ENCODE measurements at places on chromosomes 3 and 15.

DNA sequence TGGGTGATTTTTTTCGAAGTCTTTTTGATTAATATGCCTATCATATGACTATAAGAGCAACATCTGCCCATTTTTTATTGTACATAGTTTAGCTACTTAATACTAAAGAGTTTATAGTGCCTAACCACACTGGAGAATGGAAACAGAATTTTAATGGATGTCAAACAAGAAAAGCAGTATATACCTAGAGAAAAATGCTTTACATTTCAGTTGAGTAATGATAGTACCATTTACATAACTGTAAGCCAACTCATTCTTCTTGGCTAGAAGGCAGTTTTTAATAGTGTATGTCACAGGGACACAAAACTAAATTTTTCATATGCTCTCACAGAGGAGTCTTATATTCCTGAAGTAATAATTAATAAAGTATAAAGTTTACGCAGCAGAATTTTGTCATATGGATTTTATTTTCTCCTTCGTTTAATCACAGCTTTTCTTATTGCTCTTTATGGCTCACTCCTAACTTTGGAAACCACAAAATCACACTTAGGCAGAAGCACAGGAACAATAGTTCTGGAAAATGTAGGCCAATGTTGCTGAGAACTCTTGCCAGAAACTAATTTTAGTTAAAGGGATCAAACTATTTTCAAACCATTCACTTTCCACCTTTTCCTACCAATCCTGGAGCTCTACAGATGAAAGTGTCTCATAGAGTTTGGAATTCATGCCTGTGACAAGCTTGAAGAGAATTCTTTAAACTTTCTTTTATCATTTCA is 243.6 kb downstream of the ZIC1 start:
- no peak for DNase-seq

DNA sequence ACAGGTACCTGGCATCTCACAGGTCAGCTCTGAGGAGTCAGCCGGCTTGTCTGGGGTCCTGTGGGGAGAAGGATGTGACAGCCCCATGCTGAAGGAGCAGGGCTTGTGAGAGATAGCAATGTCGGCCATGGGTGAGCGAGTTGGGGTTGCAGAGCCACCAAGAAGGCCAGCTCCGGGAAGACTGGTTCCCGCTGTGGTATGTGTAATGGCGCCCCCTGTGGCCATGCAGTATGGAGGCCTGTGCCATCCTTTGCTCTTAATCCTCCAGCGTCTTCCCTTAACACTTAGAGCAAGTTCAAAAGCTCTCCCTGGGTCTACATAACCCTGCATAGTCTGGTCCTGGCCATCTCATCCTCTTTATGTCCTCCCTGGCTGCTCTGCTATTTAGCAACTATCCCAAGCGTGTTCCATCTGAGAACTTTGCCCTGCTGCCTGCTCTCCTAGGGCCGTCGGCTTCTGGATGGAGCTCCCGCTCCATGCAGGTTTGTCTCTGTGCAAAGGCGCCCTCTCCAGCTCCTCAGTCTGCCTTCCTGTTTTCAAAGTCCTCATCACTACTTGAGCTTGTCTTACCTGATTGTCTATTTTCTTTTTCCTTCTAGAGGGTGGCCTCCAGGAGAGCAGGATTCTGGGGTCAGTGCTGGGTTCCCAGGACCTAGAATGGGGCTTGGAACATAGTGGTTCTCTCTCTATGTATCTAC is 40.8 kb upstream of the IQCF6 start:
- no peak for DNase-seq

DNA sequence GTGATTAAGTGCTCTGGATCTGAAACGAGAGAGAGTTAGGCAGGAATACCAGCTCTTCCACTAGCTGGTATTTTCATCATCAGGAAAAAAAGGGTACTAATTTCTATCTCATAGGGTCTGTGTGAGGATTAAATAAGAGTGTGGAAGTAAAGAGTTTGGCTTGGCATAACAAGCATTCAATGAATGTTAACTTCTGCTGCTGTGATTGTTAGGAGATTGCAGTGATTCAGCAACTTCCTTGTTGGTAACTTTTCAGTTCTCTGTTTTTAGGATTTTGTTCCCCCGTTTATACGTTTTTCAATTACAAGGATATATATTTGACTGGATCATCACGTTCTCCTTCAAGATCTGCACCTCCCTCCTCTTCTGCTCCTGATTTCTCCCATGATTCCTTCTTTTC is 65.9 kb upstream of the MYO5C start:
- no peak for DNase-seq

DNA sequence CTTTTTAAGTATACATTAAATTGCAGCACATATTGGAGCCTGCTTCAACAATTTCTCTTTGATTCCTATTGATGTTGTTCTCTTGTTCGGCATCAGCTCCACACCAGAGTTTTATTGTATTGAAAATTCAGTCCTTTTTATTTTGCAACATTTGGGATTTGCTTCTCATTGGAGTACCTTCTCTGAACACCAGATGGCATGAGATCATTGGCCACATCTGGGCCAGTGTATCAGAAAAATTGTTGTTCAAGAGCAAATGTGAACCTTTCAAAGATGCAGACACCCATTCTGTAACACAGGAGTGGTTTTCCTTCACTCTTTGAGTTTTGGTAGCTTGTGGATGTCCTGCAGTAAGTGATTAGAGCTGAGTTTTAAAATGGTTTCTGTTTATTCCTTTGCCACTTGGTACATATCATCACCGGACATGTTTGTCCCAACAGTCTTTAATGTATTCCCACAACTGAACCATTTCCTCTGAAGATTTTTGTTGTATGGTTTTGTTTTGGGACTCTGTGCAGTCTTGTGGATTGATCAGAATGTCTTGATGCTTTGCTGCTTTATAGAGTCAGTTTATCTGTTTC is 96.1 kb downstream of the MCTP2 start:
- DNase-seq, result no peak

GRCh38 chr15:90031231-90031791 is 30.2 kb downstream of the ZNF710 start:
- no peak for DNase-seq

- no peak for DNase-seq
These were observed 59.5 kb upstream of the TSEN2 start for GRCh38 chr3:12424635-12425319.

DNA sequence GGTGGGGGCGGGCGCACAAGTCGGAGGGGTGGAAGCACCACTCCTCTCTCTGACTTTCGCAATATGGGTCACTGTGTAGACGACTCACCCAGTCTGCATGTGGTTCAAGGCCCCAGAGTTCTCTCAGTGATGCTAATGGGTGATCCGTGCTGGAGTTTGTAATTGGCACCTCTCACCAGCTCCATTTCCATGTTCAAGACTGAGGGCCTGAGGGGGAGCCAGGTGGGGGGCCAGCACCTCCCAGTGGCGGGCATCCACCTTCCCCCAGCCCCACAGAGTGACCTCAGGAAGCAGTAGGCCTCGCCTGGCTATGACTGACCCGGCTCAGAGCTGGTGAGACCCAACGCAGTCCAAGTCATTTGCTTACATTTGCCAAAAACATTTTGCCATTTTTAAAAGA is 230.0 kb upstream of the ST8SIA2 start:
- no peak for DNase-seq

DNA sequence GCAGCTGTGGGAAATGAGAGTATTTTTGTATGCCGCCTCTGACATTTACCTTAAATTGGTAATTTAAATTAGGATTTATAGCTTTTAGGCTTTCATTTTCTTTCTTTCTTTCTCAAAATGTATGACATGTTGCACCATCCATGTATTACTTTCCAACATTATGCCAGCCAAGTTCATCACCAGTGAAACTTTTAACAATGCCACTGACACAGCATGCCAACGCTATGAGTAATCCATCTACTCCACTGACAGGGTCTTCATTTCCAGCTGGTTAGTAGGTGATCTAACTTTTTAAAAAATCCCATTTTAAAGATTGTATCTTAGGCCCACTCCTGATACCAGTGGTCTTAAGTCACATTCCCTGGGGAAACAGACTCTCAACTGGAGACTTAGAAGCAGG is 21.8 kb upstream of the CLDN16 start:
- DNase-seq, result no peak

- no peak for DNase-seq
These were observed 57.4 kb downstream of the TMEM266 start for GRCh38 chr15:76117181-76117580.

- DNase-seq, result no peak
These were observed 151.6 kb downstream of the SERPINI1 start for GRCh38 chr3:167887096-167887495.

DNA sequence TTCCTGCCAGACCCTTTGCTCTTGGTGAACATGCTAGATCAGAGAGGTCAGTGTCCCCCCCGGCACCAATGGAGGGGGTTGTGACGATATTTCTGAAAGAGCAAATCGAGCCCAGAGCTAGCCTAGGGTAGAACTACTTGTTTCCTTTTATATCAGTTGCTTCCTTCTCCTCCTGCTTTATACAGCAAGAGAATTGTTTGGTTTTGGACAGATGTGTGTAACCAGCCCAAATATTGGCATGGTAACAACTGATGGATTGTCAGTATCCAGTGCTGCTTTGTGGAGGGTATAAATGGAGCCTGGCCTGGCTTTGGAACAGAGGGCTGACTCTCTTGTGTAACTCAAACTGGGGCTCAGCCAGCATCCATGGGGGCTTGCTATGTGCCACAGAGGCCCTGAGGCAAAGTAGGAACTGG is 27.2 kb downstream of the SNX1 start:
- DNase-seq, result no peak

- no peak for DNase-seq
These were observed 91.0 kb upstream of the MBNL1 start for GRCh38 chr3:152177757-152178156.

- no peak for DNase-seq
These were observed 124.0 kb upstream of the TOPAZ1 start for GRCh38 chr3:44117736-44118135.

GRCh38 chr15:92693691-92694331 is 38.2 kb upstream of the FAM174B start:
- DNase-seq, result no peak

DNA sequence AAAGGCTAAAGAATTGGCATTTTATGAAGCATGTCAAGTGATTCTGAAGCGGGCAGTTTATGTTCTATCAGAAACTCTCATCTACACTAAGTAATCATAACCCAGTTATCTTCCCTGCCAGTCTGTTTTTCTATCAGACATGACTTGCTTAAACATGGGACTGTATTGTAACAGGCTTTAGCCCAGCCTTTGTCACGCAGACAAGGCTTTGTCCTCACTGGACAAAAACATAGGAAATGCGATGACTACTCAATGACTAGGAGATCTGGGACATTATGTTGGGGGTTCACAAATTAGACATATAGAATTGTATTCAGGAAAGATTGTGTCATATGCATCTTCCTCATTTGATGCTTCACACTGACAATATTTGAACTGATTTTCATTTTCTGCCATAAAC is 115.5 kb downstream of the GADL1 start:
- no peak for DNase-seq

- no peak for DNase-seq
These were observed at the start of gene ATP2B2 for GRCh38 chr3:10505050-10505790. ATP2B2 (minus strand) TSS chr3:10505586; CDS start chr3:10449543, 56,043 bp downstream.

DNA sequence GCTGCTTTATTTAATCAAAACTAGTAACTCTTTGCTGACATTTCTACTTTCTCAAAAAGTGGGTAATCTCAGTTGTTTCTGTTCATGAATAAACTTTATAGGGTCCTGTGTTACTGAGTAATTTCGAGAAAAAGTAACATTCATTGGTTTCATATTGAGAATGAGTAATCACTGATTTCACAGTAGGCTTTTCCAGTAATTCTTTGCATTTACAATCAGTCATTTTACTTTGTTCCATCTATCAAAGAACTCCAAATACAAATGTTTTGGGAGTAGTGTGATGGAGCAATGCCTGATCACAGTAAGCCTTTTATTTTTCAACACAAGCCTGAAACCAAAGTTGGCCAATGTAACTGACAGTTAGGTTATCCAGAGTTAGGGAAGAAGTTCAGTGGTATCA is 353.6 kb downstream of the ULK4 start:
- DNase-seq, result no peak

GRCh38 chr3:84881288-84881687 is 77.5 kb upstream of the CADM2 start:
- no peak for DNase-seq

GRCh38 chr3:17749281-17749680 is 6.8 kb upstream of the TBC1D5 start:
- DNase-seq, result no peak

- no peak for DNase-seq
These were observed 2.9 kb downstream of the TMOD2 start for GRCh38 chr15:51754267-51754666.

DNA sequence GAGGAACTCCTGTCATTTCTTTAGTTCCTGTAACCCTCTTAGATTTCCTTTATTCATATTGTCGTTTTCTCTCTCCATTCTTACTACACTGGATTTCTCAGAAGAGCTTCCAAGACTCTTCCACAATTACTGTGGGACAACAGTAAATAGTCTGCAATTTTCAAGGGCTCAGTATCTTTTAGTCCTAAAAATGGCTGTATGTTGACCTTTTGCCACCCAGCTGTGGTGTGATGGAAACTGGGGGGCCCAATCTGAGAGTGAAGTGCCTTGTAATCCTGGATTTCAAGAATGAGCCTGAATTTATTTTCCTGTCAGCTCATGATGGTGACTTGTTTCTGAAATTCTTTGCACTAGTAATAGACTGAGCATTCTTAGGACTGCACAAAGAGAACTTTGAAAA is 277.6 kb upstream of the RASGRP1 start:
- no peak for DNase-seq

DNA sequence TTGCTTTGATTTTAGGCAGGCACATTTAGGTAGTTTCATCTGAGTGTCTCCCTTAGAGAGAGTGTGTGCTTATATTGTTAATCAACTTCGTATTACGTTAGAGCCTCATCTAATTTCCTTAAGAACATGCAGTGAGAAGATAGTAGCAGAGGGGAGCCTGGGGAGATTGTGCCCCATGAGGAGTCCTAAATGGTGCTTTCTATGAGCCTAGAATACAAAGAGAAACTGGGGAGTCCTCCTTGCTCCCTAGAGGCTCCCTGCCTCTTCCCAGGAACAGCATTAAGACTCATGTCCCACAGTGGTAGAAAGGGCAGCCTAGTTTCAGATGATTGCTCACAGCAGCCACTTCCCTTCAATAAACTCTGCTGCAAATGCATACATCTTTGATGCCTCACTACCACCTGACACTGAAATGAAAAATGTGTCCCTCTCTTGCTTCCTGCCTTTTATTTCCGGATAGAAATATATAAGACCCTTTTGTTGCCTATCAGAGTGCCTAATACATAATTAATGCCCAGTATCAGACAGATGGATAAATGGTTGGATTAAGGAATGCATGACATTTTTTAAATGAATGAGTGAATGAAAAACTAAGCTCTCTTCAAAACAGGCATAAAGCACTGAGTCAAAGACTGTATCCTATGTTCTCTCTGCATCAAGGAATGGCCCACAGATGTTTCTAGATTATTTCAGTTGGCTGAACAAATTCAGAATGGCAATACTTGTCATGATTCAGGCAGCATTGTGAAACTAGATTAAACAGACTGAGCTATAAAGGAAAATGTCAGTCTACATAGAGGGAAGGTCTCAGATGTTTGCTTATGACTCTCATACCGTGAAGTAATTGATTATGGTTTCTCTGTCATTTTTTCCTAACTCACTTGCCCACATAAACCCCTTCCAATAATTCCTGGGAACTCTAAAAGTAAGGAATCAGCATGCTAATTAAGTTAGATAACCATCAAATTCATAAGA is 362.1 kb downstream of the LRRC3B start:
- no peak for DNase-seq
